Activated CD8-positive, alpha-beta T cell treated with anti-CD3 and anti-CD28 coated beads for 36 hours (primary cell): ENCODE measurements at places on chromosomes 7 and 10. TPM values are rescaled to one million over a fixed set of nuclear protein-coding genes. Genes with fewer than 3 reads are reported as not detected.

The HYAL4 gene
- not detected for total RNA-seq

The GSDME gene
- total RNA-seq = 6.1 TPM

The PEX1 gene
- 16.6 TPM for total RNA-seq

The OR9A2 gene
- total RNA-seq = not detected

The CALCR gene
- total RNA-seq = not detected

The TEX47 gene
- total RNA-seq = not detected

The SLC39A12 gene
- not detected for total RNA-seq

DNA sequence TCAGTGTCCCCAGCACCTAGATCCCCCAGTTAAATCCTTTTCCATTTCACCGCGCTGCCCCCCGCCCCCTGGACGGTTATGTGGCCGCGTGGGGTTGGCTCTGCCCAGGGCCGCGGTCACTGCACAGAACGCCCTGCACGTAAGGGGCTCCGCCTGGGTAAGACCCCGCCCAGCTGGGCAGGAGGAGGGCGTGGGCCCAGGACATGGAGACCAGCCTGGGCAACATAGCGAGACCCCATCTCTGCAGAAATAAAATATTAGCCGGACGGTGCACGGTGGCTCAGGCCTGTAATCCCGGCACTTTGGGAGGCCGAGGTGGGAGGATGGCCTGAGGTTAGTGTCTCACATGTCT, 650 bp upstream of the ZFAND2A start:
- DNase-seq = no peak

DNA sequence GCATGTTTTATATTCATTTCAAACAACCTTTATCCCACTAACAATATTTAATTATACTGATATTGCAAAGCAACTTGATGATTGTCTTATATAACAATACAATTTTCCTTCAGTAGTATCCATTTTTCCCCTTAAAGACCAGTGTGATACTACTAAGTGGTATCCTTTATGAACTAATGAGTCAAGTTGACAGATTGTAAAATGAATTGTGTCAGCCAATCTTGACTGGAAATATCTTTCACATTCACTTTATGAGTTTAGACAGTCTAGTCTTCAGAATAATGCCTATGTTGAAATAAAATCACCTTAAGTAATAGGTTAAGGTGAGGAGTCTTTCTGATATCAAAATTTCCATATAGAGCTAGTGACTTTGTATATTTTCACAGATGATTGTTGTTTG, 950.0 kb upstream of the CELF2 start:
- DNase-seq = no peak

DNA sequence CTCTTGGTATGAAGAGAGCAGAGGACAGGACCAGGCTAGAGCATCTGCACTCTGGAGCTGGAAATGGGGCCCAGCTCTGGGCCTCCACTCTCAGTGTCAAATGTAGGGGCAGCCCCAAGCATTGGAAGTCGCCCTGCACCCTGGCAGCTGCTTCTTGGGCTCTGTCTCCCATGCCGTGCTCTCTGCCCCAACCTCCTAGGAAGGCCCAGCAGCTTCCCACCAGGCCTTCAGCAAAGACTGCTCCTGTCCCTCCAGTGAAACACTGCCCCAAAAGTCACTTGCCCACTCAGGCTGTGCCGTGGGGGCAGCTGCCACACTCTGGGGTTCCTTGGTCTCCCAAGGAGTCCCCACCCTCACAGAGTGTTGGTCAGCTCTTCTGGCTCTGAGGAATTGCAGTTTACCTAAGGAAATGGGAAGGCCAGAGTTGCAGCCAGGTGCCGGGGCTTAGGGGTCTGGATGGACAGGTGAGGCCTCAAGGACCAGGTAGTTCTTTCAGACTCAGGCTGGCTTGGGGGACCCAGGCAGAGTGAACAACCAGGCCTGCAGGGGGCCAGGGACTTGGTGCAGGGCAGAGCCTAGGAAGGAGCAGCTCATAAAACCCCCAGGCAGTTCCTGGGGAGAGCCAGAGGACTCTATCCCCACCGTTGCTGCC, 9.4 kb upstream of the OPN4 start:
- no peak for DNase-seq

DNA sequence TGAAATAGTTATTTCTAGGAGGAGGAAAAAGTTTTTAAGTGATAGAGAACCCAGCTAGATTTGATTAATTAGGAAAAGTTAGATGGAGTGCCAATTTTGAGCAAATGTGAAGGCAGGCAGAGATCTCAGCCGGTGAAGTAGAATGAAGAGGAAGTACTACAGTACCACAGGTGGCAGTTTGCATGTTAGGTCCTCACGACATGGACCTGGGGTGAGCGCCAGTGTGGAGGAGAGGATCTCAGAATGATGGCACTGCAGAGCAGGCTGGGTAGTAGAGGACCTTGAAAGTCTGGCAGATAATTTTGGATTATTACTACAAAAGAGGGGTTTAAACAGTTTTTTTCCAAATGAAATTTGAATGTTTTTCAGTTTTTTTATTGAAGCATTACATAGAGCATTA, 81.1 kb downstream of the GNAI1 start:
- no peak for DNase-seq

- DNase-seq = no peak
Observed at GRCh38 chr7:144100607-144101006, 8.8 kb upstream of the OR2A2 start.

- DNase-seq = no peak
Observed at GRCh38 chr7:6278749-6279310, 6.4 kb upstream of the CYTH3 start.

- peak; percentile 63 for DNase-seq
Observed at GRCh38 chr10:72259491-72260238, 14.1 kb upstream of the DDIT4 start.

DNA sequence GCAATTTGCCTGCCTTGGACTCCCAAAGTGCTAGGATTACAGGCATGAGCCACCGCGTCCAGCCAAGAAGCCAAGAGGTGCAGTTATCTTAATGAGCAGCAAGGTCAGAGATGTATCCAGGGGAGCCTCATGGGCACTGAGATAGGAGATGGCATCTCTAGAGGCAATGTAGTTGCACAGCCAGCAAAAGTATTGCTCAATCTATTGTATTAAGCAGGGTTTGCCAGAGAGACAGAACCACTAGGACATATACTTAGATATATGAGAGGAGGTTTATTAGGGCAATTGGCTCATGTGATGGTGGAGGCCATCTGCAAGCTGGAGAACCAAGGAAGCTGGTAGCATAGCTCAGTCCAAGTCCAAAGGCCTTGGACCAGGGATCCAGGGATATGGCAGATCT, 16.3 kb upstream of the VPS26A start:
- no peak for DNase-seq
